ENCODE measurements at places on chromosomes 12 and 14.

- no peak for DNase-seq
These were observed 115.2 kb upstream of the NCOR2 start for GRCh38 chr12:124682425-124683151.

GRCh38 chr14:74948228-74949175 is 6.9 kb downstream of the PGF start:
- DNase-seq = peak; percentile 54

- no peak for DNase-seq
These were observed 98.0 kb upstream of the E2F7 start for GRCh38 chr12:77163074-77164038.

DNA sequence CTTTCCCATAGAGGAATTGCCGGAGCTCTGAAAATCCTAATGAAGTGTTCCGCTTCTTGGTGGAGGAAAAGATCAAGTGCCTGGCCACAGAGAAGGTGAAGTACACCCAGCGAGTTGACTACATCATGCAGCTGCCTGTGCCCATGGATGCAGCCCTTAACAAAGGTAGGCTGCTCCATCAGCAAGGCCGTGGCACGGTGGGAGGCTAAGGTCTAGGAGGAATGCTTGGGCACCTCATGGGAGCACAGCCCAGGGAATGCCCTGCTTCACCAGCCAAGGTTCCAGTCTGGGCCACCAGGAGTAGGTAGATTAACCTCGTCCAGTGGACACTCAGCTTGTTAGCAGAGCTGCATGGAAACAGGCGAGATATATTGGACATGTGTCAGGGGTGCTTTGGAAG is 6.4 kb upstream of the TPI1 start:
- no peak for DNase-seq

GRCh38 chr12:105418229-105418628 is 87.7 kb downstream of the C12orf75 start:
- no peak for DNase-seq

- DNase-seq = no peak
These were observed 620.1 kb downstream of the MED13L start for GRCh38 chr12:115657081-115658013.

Data from left forelimb (tissue), 1 donor.